ENCODE measurements at places on chromosomes 6 and 20.

GRCh38 chr6:16343593-16343992 is 105.2 kb downstream of the GMPR start:
- no peak for DNase-seq

DNA sequence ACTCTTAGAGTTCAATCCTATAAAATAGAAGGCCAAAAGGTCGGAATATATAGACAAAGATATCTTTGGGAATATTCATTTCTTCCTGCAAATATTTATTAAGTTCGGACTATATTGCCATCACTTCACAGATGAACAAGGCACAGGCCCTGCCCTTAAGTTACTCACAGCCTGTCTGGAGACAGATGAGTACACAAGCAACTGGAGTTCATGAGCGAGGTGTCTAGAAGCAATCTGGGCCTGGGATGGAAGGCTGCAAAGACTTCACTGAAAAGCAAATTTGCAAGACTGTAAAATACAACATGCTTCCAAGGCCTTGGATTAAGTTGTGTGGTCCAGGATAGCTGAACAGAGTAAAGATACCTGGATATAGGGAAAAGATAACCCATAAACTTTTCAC is 56.7 kb upstream of the CEP85L start:
- DNase-seq: no peak

DNA sequence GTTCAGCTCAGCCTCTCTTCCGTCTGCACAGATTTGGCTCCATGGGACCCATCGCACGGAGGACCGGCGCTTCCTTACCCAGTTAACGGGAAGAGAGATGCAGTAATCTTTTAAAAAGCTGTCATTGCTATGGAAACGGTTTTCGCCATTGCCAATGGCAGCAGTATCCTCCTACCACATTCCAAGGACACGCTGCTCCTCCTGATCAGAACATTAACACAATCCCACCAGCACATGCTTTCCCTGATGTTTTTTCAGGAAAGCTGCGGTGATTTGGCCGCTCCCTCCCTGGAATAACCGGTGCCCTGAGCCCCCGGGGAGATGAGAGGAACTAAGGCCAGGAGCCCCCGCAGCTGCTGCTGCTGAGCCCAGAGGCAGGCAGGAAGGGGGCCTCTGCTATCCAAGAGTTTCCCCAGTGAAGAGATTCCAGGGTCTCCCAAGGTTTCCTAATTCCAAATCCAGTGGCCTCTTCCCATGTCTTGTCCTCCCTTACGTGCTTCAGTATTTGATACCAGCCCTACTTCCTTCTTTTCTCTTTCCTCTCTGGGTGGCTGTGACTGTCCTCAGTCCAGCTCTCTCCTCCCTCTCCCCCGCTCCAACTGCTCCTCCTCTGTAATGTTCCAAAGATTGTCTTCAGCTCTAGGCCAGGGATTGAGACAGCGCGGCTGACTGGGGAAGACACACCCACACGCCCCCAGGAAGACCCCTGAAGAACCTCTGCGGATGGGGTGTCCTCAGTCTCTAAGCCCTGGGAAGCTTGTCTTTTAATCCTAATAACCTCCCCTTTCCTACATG is 2.6 kb downstream of the BNIP5 start:
- no peak for DNase-seq

DNA sequence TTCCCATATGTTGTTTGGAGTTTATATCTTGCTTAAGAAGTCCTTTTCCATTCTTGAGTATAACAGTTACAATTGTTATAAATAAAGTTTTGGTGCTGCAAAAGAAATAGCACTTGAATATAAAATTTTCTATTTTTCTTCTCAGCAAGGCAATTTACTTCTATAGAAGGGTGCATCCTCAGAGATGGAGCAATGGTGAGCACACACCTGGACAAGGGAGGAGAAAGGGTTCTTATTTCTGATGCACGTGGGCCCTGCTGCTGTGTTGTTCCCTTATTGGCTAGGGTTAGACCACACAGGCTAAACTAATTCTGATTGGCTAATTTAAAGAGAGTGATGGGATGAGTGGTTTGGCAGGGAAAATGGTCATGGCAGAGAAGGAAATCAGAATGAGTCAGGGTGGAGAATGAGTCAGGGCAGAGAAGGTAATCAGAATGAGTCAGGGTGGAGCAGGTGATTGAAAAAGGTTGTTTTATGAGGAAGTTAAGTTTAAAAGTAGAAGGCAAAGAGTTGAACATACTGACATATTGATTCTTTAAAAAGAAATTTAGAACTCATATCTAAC is 38.0 kb downstream of the CST8 start:
- DNase-seq: no peak

DNA sequence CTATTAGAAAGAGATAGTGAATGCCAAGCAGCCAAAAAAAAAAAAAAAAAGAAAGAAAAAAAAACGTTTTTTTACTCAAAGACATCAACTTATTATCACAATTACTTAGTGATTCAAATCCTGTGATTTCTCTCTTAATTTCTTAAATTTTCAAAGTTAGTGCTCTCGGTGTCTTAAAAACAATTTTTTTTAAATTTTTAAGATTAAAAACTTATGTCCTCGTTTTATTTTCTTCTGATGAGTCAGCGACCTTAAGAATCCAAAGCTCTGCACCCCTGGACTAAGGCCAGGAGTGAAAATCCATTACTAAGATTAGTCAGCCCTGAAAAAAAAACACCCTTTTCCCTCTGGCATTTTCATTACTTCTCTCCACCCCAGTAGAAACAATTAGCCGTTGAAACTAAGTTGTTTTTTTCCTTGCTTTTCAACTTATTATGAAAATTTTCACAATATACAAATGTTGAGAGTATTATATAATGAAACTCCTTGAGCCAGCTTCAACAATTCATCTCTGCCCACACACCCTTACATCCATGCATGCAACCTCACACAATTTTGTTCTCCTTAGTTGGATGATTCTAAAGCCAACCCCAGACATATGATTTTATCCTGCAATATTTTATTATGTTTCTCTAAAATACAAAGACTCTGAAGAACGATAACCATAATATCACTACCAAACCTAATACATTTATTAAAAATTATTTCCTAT is 85.6 kb upstream of the CARMIL1 start:
- DNase-seq: no peak

DNA sequence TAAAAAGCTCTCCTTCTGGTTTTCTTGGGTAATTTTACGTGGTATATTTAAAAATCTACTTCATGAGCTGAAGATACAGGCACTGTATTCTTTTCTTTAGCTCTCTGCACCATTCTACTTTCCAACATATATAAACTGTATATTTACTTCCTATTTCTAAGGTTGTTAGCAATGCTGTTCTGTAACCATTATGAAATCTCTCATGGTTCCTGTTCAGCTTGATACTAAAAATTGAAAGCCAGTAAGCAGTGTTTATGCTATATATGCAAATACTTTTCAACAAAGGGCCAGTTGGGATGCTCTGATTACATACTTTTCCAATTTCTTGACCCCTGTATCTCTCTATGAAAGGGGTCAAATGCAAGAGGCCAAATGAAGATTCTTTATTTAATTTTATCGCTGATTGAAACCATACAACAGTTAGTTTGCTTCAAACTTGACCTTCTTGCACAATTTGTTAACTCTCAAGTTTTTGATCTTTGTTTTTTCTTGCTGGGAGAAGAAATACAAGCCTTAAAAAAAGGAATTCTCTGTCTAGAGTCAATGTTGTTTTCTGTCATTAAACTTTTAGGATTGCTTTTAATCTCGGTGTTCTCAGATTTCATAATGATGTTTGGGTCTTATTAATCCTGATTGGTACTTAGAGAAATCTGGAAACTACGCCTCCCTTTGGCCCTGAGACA is 223.2 kb downstream of the PRL start:
- no peak for DNase-seq

- DNase-seq: no peak
Measured at GRCh38 chr6:122033564-122034181, 365.8 kb upstream of the HSF2 start.

DNA sequence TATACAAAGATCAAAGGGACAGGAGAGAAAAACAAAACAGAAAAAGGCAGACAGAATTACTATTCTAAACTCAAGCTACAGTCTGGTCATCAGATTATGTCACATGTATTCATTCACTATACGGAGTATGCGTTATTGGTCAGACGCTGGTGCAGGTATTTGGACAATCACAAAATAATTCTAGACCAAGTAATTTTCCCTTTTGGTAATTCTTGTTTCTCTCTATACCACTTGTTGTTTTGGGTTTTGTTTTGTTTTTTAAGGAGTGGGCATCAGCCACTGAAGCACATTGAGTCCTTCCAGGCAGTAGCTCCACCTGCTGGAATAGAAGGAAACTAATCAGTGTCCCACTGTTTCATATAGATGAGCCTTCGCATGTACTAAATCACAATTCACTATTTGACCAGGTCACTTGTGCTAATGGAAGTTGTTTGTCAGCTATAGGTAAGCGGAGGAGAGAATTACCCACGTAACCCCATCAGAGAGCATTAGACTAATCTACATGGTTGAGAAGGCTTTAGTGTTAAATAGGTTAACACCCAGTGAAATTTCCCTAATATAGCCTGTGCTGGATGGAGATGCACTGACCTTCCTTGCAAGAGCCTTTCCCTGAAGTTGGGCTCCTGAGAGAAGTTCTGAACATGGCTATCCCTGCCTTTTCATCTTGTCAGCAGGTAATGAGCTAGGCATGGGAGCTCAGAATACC is 77.9 kb downstream of the TNFAIP3 start:
- DNase-seq: no peak

GRCh38 chr6:33848484-33848883 is 44.7 kb upstream of the MLN start:
- no peak for DNase-seq

Measured in stimulated activated CD8-positive, alpha-beta memory T cell treated with anti-CD3 and anti-CD28 coated beads, Interleukin-7, amount 100 ng/mL, for 4 hours (primary cell).